T-cell (primary cell): ENCODE measurements at places on chromosomes 2 and 18.

GRCh38 chr18:56130481-56130880 is 507.9 kb downstream of the TXNL1 start:
- DNase-seq = no peak

DNA sequence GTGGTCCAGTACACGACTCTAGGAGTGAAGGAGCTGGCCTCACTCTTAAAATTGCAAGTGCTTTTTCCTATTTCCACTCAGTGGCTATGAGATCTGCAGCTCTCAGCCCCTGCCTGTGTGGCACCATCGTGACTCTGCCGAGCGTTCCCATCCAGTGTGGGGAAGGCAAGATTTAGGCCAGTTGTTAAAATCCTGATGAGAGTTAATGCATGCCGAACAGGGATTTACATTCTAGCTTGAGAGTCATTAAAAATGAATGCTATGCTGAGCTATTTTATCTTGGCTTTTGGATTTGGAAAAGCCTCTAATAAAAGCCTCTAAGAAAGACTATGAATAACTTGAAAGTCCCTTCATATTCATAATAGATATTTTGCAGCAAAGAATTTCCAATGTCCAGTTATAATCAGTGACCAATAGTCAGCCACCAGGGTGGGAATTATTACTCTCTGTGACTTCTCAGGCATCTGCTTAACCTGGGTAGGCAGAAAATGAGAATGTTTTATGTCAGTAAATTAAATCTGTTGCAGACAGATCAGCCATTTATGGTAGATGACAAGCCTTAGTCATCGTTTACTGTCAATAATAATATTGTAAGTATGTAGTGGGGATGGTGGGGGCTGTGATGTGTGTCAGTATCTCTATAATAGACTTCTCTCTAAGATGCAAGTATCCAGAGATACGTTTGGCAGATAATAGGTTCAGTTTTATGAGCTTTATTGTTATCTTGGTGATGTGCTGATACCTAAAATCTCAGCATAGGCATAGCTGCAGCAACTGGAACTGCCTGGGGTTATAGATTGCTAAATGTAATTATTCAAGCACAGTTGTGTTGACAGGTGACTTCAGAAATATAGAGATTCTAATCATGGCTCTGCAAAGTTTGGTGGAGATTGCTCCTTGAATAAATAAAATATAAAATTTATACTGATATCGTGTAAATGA is 207.8 kb downstream of the SOCS6 start:
- no peak for DNase-seq

DNA sequence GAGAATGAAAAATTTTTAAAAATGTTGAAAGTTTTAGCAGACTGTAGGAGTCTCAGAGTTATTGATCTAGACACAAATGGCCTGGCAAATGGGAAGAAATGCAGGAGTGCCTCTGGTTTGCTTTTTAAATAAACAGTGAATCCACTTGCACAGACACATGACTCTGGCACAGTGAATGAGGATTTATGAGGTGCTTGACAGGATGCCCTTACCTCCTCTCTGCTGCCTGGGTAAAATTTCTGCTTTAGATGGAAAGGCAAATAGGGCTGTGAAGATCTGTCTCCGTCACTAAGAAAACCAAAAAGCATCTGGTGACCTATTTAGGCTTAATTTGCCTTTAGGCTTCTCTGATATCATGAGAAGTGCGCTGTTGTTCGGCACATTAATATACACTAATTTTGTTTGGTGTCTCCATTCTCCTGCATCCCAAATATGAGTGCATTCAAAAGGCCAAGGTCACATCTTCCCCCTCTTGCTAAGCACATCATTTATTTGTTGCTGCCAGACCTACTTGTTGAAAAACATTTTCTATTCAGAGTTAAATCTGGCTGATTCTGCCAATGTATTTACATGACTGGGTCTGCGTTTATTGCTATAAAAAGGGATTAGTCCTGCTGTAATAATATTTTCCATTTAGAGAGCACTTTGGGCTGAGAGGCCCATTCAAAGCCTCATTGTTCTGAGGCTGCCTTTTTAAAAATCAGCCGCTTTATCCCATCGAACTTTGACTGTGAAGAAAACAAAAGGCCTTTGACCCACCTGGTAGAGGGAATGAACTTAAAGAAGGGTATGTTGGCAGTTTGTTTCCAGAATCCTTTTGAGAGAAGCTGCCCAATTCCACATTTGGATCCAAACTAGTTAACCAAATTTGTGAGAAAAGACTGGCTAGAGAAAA is 94.9 kb downstream of the RNF152 start:
- no peak for DNase-seq

GRCh38 chr2:233821709-233822100 is 32.6 kb downstream of the HJURP start:
- no peak for DNase-seq

DNA sequence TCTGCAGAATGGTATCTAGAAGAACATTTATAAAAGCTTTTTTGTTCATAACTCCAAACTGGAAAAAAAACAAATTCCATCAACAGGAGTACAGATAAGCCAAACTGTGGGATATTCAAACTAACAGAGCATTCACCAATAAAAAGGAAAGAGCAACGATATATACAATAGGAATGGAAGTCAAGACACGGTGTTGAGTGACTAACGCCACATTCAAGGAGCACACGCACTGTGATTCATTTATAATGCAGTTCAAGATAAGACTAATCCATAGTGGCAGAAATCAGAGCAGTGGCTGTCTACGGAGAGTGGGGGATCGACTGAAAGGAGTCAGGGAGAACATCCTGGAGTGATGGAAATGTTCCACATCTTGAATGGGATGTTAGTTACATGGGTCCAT is 70.7 kb downstream of the CABYR start:
- no peak for DNase-seq

GRCh38 chr2:128154225-128154624 is 63.2 kb downstream of the UGGT1 start:
- DNase-seq = no peak

DNA sequence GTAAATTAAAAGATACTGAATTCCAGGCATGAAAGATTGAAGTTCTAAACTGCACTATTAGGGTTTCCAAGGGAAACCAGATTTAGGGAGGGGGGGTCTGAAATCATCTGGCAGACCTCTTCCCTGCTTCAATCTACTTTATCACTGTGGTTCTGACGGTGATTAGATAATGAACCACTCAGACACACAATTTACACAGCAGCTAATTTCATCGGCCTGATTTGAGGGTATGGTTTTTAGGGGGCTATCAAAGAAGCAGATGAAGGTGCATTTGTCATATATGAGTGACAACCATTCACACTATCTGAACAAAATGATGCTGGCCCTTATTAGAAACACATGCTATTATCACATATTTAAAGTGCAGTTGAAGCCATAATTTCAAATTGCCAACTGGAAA is 106.0 kb downstream of the OLA1 start:
- no peak for DNase-seq

GRCh38 chr2:35538796-35539195 is 816.8 kb upstream of the CRIM1 start:
- DNase-seq = no peak

- no peak for DNase-seq
Observed at GRCh38 chr2:41928526-41928925, 119.3 kb upstream of the PKDCC start.

DNA sequence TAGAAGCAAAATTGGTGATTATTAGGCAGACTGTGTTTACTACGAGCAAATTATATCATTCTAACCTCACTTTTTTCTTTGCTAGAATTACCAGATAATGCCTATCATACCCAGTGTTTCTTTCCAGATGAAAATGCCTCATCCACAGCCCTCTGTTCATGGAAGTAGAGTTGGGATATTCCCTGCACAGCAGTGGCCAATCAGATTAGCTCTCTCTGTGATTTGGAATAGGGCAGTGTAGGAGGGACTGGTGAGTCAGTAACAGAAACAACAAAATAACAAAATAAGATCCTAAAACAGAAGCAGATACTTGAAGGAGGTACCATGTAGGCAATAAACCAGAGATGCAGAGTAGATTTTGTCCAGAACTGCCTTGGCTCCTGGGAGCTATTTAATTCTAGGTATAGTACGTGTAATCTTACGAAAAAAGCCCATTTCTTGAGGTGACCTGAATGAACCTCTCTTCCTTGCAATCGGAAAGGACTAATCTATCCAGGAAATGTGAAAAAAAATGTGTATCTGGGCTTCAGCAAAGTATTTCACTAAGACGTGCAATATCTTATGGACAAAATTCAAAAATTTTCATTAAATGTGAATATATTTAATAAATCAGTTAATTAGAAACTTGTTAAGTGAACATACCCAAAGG is 18.4 kb upstream of the TMEM17 start:
- no peak for DNase-seq

- DNase-seq = no peak
Observed at GRCh38 chr2:41723526-41723925, 324.3 kb upstream of the PKDCC start.

- no peak for DNase-seq
Observed at GRCh38 chr2:157264099-157264498, 6.6 kb downstream of the GALNT5 start.

GRCh38 chr18:54254265-54254758 is 15.0 kb upstream of the POLI start:
- no peak for DNase-seq

GRCh38 chr2:237964194-237964577 is 2.6 kb upstream of the UBE2F start:
- DNase-seq = no peak

- DNase-seq = no peak
Observed at GRCh38 chr18:49517483-49517882, 30.4 kb upstream of the C18orf32 start.

- no peak for DNase-seq
Observed at GRCh38 chr2:109066501-109066900, 62.5 kb upstream of the SH3RF3 start.

DNA sequence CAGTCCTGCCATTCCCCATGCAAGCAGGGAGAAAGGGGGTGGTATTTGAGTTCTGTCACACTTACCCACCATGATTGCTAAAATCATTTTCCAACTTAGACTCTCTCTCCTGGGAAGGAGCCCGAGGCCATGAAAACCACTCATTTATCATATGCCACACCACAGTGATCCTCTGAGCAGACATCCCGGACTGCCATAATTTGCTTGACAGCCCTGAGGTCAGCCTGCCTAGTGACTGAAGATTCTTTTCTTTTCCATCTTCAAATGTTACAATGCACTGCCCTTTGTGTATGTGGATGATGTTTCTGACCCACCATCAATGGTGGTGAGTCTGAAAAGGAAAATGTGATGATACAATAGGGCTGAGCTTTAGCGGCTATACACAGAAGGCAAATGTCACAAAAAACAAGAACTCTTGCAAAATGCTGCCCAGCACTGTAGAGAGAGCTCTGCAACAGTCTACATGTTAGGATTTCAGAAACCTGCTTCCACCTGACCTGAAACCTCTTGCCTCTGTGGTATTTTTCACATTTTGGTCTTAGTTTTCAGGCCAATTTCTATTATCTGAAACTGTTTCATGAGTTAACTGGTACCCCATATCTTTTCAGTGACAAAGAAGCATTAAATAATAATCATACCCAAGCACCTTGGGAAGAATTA is 272.8 kb downstream of the ZNF385B start:
- no peak for DNase-seq

- DNase-seq = no peak
Observed at GRCh38 chr2:109079590-109079989, 49.4 kb upstream of the SH3RF3 start.
